Fibroblast of the conjunctiva (primary cell): ENCODE measurements at places on chromosomes 5 and 9.

DNA sequence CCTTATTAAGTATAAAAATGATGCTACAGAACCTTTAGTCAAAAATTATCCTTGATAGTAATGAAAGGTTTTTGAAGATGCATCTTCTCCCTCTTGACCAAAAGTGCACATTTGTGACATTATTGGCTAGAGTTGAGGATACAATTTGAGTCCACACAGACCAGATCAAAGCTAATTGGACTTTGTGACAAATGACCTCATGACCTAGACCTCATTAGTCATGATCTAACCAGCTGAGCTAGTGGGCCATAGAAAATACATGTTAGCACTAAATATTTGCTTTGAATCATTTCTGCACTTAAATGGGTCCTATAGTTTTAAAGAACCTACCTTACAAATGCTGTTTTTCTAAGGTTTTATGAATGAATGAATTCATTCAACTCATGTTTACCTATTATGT is 182.1 kb downstream of the RFX3 start:
- DNase-seq, result no peak

- peak; percentile 18 for DNase-seq
Measured at GRCh38 chr9:134474055-134474370, 147.8 kb downstream of the RXRA start.

DNA sequence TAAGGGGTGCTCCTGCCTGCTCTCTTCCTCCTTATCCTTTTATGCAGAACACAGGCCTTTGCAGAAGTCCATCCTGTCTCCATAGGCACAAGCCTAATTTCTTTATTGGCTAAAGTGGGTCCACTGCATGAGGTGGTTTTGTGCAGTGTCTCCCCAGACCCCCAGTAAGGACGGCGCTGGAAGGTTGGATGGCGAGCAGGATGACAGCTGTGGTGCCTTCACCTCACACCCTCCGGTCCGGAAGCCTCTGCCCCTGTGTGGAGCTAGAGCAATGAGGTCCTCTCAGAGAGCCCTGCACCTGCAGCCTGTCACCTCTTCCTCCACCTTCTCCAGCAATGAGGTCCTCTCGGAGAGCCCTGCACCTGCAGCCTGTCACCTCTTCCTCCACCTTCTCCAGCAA is 393.7 kb upstream of the IRX1 start:
- no peak for DNase-seq

- DNase-seq, result no peak
Measured at GRCh38 chr9:73168298-73168934, 16.8 kb downstream of the ANXA1 start.

GRCh38 chr5:118888556-118888955 is 99.8 kb downstream of the DTWD2 start:
- no peak for DNase-seq

- DNase-seq, result no peak
Measured at GRCh38 chr9:116464987-116465571, 222.0 kb upstream of the TRIM32 start.

DNA sequence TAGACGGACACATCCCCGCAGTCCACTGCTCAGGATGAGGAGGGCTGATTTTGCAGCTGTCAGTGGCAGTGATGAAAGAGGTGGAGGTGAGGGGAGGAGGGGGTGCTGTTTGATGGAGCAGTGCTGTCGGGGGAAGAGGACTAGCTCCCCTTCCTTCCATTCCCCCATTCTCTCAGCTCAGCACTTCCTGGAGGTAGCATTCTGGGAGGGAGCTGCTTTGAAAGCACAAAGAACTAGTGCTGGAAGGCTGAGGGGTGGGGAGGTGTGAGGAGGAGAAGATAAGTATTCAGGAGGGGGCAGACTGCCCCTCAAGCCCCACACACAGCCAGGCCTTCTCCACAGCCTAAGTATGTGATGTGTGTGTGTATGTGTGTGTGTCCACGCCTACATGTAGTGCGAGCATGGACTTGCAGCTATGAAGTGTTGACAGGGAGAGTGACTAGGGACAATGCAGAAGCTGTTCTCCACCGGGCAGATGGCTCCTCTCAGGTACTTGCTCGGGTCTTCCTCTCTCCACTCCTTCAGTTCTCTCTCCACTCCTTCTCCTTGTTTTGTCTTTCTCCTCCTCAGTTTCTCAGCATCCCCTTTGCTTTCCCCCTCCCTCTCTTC is 65.5 kb upstream of the HSPA9 start:
- DNase-seq, result no peak
